Astrocyte of the spinal cord (primary cell): ENCODE measurements at places on chromosomes 12 and 14.

DNA sequence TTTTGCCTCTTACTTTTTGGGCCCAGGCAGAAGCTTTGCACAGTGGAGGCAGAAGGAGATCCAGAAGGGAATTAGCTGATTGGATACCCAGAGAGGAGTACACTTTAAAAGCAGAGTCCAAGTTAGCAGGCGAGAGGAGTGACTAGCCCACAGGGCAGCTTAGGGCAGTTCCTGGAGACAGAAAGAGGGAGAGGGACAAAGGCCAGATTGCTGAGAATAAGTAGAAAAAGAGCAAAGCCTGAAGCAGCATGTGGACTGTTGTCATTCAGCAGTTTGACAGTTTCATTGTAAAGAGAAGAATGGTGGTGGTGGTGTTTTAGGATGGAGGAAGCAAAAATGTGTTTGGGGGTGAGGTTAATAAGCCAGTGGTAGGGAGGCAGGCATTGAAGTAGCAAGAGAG is 95.1 kb downstream of the PELI2 start:
- DNase-seq: no peak

GRCh38 chr12:112664569-112664968 is 127.0 kb upstream of the RPH3A start:
- DNase-seq: peak; percentile 1

GRCh38 chr12:1540690-1541089 is 53.7 kb downstream of the FBXL14 start:
- DNase-seq: no peak

DNA sequence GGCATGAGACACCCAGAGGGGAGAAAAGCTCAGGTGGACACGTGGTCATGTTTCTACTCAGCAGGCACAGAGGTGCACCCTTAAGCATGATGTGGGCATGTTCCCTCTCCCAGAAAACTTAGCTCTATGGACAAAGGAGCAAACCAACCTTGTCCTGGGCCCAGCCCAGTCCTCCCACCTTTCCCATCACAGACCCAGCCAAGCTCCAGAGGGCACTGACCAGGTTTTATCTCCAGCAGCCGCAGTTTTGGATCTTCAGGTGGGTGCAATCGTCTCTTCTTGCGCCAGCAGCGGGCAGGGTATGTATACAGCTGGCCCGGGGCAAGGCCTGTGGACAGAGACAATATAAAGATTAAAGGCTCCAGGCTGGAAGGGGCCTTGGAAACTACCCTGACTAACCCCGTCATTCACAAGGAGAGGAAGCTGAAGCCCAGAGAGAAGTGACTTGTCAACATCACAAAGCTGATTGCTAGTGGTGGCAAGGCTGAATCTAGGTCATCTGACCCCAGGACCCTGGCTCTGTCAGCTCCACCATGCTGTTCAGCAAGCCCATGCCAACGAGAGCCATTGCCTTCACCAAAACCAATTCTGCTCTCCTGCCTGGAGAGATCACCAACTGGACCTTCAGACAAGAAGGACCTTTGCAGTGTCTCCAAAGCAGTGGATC is 140.7 kb downstream of the DPF3 start:
- no peak for DNase-seq

GRCh38 chr14:68380329-68380741 is 412.5 kb downstream of the ZFP36L1 start:
- DNase-seq: no peak

GRCh38 chr14:77071938-77072388 is 26.1 kb upstream of the CIPC start:
- no peak for DNase-seq

GRCh38 chr12:46660719-46661109 is 165.1 kb downstream of the SLC38A4 start:
- DNase-seq: peak; percentile 22

GRCh38 chr12:124853781-124854636 is 9.7 kb downstream of the SCARB1 start:
- no peak for DNase-seq

- no peak for DNase-seq
Measured at GRCh38 chr12:130205495-130205894, 43.2 kb downstream of the FZD10 start.

GRCh38 chr14:79090641-79091180 is 920.5 kb downstream of the NRXN3 start:
- DNase-seq: no peak

- DNase-seq: no peak
Measured at GRCh38 chr14:30381861-30382480, 177.0 kb upstream of the G2E3 start.

DNA sequence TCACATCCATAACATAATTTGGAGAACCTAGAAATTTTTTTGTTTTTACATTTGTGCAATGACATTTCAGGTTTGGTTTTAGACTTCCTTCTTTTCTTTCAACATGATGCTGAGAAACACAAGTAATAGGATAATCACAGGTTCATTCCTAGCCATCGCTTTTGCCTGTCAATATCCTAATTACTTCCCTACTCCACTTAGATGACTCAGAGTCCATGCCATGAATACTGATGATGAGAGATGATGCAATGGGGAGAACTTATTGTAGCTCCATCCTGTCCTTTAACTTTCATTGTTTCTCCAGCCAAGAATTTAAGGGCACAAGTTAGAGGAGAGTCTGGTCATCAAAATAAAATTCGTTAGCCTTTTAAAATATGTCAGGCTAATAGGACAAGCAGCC is 101.3 kb downstream of the PTPRO start:
- peak; percentile 3 for DNase-seq

- DNase-seq: no peak
Measured at GRCh38 chr14:70281939-70282338, 77.5 kb downstream of the COX16 start.

GRCh38 chr12:17528394-17528793 is 561.6 kb downstream of the RERGL start:
- no peak for DNase-seq

GRCh38 chr14:95088665-95089064 is 68.7 kb downstream of the DICER1 start:
- DNase-seq: no peak

DNA sequence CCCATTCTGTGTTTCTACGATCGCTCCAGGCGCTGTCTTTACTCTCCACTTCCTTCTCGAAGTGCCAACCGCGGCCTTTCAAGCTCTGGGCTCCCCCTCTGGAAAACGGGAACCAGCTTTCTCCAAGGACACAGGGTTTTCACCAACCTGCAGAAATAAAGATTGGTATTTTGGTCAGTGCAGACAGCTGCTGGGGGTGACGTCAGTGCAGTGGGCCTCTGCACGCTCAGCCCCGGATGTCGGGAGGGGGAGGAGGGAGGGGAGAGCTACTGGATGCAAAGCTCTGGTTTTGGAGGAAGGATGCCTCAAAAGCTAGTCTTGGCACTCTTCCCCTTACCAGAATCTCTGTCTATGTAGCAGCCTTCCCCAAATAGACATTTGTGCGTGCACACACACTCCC is 19.9 kb downstream of the HRK start:
- peak; percentile 48 for DNase-seq

GRCh38 chr14:95196268-95196667 is 38.9 kb upstream of the DICER1 start:
- no peak for DNase-seq

- DNase-seq: peak; percentile 63
Measured at GRCh38 chr12:5230156-5230555, 186.5 kb downstream of the KCNA5 start.

DNA sequence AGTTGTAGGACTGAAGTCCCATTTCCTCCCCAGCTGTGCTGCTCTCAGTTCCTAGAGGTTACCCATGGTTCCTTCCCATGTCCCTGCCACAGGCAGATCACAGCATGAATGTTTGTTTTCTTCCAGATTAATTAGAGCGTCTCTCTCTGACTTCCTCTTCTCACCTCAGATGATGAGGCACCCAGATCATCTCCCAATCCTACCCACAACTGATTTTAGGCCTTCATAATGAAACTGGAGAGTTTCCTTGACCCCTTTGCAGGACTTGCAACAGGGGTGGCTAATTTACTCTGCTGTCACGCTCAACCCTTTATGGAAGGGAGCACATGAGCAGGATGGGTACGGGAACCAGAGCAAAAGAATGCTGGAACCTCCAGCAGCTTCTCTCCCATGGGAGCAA is 32.1 kb upstream of the TXNRD1 start:
- no peak for DNase-seq

DNA sequence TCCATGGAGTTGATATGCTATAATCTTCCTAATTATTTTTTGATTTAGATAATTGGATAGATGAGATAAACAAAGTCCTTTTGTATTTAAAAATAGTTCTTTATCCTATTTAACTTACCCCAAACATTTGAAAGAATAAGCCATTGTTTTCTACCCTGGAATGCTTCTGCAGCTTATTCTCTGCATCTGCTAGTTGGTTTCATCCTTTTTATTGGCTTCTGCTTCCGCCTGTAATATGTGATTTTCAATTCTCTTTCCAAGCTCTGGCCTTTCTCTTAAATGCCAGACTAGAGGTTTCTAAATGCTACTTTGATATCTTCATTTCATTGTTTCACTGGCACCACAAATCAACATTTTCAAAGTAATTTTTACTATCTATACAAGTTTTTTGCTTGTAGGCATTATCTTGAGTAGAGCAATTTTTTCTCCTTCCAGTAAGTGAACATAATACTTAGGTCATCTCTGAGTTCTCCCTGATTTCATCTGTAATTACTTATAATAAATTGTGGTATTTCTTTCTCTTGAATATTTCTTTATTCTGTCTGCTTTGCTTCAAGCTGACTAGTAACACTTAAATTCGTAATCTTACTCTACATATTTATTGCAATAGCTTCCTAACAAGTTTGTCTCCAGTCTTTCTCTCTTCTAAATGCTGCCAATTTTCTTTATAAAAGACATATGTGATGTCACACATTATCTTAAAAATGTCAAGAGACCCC is 958.4 kb downstream of the SLC6A15 start:
- DNase-seq: no peak

DNA sequence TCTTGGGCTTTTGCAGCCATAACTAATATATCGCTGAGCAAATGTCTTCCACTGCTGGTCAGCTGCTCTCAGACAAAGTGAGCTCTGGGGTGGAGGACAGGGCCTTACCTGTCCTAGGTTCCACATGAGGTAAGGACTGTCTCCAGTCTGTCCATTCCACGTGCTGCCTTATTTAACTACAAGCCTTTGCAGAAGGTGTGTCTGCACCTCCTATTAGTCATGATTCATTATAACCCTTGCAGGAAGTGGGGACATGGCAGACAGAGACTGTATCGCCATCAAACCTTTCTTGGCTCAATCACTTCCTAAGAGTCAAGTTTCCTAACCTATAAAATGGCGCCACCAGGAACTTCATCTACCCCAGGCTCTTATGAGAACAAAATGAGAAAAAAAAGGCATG is 46.9 kb downstream of the SLC25A47 start:
- no peak for DNase-seq

GRCh38 chr12:79424109-79424721 is 266.5 kb downstream of the PAWR start:
- peak; percentile 95 for DNase-seq

- no peak for DNase-seq
Measured at GRCh38 chr12:5022025-5022424, 21.7 kb upstream of the KCNA5 start.

DNA sequence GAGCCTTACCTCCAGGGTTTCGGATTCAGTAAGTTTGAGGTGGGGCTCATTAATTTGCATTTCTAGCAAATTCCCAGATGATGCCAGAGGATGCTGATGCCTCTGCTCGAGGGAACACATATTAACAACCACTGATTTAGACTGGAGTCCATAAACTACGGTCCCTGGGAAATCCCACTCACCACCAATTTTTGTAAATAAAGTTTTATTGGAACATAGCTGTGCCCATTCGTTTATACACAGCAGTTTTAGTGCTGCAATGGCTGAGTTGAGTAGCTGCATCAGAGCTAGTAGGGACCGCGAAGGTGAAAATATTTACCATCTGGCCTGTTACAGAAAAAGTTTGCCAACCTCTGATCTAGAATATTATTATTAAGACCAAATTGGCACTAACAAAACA is 73.8 kb downstream of the DNAI7 start:
- DNase-seq: no peak

DNA sequence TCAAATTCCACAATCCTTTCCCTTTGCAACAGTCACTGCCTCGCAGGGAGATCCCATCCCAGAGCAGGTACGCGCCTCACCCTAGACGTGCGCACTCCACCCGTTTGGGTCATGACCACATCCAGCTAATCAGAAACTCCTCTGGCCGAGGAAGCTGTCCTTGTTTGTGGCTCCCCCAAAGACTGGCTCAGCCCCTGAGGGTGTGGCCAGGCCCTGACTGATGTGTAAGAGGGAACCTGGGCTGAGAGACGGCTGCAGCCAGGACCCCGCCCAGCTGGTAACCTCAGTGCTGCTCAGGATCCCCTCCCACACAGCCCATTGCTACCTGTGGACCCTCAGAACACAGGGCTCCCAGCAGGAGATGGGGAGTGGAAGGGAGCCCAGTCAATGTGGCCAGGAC is 183.2 kb upstream of the SFSWAP start:
- no peak for DNase-seq

DNA sequence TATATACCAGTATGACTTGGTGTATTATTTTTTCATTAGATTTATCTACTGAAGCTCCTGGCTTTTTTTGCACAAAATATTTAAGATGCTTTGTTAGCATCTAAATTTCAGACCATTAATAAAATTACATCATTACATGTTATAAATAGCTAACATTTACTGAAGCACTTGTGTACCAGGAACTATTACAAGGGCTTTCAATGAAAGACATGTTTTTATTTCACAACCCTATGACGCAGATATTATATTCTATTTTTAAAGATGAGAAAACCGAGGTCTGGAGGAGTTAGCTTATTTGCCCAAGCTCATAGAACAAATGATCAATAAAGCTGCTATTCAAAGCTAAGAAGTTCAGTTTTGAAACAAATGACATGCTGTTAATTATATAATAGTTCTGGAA is 420.4 kb upstream of the DCN start:
- DNase-seq: no peak

GRCh38 chr12:52486166-52487105 is 6.6 kb downstream of the KRT6A start:
- DNase-seq: no peak

- DNase-seq: peak; percentile 94
Measured at GRCh38 chr14:75234173-75235115, 44.2 kb upstream of the FOS start.

DNA sequence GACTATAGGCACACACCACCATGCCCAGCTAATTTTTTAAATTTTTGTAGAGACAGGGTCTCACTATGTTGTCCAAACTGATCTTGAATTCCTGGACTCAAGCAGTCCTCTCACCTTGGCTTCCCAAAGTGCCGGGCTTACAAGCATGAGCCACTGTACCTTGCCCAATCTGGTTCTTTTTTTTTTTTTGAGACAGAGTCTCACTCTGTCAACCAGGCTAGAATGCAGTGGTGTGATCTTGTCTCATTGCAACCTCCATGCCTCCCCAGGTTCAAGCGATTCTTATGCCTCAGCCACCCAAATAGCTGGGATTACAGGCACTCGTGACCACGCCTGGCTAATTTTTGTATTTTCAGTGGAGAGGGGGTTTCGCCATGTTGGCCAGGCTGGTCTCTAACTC is 15.4 kb downstream of the MRPL42 start:
- no peak for DNase-seq

- no peak for DNase-seq
Measured at GRCh38 chr14:76499399-76499798, 123.5 kb downstream of the ESRRB start.

GRCh38 chr12:123924539-123924938 is 48.1 kb downstream of the CCDC92 start:
- DNase-seq: no peak
